ENCODE measurements at places on chromosomes 4 and X. TPM values are rescaled to one million over a fixed set of nuclear protein-coding genes. Genes with fewer than 3 reads are reported as not detected.
A peak's percentile ranks its signal among the peaks of the same experiment; 100 is the strongest.

DNA sequence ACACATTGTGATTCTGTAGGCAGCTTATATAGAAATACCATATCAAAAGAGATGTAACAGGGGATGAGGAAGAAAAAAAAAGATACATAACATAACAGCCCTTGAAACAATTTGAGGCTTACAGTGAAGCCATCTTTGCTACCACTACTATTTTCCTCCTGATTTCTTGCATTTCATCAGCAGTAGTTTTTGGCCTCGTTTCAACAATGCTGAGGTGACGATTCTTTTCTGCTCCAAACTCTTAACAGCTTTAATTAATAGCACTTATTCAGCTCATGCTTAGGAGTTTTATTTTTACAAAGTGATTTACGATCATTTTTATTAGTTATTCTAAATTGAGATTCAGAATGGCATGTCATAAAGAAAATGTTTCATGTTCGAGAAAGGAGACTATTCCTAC lies 163.2 kb downstream of the DCK start:
- no peak for DNase-seq

- no peak for DNase-seq
Measured at GRCh38 chr4:36285784-36286480, 4.5 kb downstream of the DTHD1 start.

Gene TLR1
- 0.07 TPM for total RNA-seq

Gene P2RY8
- not detected for total RNA-seq

DNA sequence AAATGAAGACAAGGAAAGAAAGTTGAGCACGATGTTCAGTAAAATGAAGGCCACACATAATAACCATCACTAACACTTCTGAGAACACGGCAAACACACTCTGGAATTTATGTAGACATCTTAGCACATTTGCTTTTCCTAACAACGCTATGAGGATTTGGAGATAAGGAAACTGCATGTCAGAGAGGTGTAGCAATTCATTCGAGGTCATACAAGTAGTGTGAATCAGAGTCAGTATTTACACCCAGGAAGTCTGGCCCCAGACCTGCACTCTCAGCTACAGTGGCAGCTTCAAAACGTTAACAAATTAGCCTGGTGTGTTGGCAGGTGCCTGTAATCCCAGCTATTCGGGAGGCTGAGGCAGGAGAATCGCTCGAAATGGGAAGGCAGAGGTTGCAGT lies 253.4 kb downstream of the PDGFC start:
- DNase-seq, result no peak

GRCh38 chr4:108432418-108432817 lies 188.0 kb upstream of the RPL34 start:
- DNase-seq, result no peak

GRCh38 chr4:2416564-2417225 lies 1.8 kb downstream of the ZFYVE28 start:
- peak; percentile 85 for DNase-seq

GRCh38 chr4:52588771-52589591 lies 70.1 kb downstream of the USP46 start:
- no peak for DNase-seq

DNA sequence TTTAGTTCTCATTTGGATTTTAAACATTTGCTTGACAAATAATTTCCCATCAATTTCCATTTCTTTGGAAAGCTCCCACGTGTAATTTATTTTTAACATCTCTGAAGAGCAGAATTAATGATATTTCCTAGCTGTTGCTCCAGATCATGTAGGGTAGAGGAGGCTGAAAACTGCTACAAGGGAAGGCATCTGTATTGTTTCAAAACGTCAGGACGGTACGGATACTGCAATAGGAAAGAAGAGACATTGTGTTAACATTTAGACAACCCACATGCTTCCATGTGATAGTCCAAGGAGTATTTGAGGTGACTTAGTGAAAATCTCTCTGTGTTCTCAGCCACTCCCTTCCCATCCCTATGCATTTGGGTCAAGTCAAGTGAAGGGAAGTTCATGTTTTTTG lies 15.4 kb upstream of the ADH1B start:
- DNase-seq, result no peak

GRCh38 chr4:52943677-52944076 lies 81.6 kb downstream of the RASL11B start:
- DNase-seq, result no peak

Gene LAMTOR3
- total RNA-seq, result 36.7 TPM
